ENCODE measurements at places on chromosomes 12 and 14.

- no peak for DNase-seq
Measured at GRCh38 chr14:99515301-99516155, 34.3 kb downstream of the CCNK start.

- DNase-seq = no peak
Measured at GRCh38 chr14:35134329-35135123, 12.2 kb downstream of the PRORP start.

DNA sequence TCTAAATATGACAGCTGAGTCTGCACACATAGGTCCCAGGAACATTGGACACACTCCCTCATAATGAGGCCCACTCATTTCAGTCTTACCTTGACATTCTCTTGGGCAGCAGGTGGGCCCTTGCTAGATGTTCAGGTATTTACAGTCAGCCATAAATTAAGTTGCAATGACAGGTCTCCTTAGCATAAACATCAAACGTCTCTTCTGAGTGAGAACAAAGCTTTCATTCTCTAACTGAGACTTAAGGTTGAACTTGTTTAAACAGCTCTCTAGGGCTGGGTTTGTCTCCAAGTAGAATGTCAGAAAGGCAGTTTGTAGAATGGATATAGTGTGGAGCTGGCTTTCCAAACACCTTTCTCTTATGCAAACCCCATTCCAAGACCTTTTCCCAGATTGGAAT lies 10.3 kb downstream of the ACVR1B start:
- no peak for DNase-seq

- no peak for DNase-seq
Measured at GRCh38 chr14:91893669-91894068, 26.3 kb upstream of the TC2N start.

DNA sequence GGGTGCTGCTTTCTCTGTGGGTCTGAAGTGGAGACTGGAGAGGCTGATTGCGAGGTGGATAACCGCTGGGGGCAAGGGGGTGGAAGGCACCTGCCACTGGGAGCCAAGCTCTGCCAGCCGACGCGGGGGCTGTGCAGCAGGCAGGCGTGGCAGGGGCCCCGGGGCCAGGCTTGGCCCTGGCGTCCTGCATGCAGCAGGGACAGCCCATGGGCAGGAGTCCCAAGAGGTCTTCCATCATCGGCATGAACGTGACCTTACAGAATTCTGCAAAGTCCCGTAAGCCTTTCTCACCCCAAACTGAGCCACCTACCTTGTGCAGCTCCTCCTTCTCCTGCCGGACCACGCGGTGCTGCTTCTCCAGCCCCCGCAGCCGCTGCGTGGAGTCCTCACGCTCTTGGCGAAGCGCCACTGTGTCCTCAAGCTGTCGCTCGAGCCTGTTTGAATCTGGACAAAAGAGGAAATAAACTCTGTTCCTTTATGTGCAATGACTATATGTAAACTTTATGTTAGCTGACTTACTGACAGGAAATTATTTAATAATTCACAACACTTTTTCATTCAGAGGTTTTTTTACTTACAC lies 51.3 kb downstream of the AMN start:
- no peak for DNase-seq

DNA sequence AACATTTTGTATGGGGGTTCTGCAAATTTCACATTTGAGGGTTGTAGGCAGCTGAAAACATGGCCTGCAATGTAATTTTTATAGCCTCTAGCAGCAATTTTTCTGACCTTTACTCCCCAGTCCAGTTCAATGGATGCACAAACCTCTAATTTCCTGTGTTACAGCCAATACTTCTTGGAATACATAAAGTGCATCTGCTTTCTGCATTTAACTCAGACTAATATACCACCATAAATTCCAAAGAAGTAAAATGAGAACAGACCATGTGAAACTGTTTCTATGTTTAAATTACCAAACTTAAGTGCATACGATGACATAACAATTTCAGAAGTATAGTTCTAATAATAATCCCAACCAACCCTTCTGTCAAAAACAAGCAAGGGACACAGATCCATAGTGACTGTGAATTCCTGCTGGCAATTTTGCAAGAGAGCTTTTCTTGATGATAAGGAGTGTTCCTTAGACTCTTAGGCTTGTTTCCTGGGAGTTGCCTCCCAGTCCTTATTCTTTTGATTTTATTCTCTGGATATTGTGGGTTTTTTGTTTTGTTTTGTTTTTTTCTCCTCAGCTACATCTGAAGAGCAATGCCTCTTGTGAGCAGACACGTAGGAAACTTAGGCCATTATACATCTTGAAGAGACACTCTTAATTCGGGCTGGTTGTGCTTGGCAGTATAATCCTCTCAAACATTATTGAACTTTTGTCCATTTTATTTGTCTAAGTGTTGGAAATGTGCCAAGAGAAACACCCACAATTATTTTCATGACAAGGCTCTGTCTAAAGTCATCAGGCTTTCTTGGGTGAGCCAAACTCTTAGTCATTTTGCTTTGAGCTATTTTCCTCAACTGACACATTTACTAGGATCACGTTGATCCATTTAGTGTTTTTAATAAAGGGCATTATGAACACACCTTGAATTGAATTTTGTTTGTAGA lies 51.3 kb upstream of the RERGL start:
- no peak for DNase-seq

DNA sequence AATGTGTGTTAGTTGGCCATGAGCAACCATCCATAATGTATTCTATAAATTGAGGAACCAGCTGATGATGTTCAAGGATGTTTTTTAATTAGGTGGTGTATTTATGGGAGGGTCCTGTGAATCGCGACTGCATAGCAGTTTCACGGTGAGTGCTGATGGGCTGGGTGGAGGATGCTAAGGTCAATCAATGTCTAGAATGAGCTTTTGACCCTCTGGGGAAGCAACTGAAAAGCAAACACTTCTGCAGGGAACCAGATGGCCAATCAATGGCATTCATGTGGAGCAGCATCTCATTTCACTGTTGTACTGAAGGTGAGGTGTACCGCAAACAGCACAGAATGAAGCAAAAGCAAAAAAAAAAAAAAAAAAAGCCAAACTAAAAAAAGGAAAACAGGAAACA lies 676.1 kb upstream of the TMEM132C start:
- no peak for DNase-seq

- DNase-seq = no peak
Measured at GRCh38 chr12:28378736-28379135, 188.5 kb downstream of the CCDC91 start.

- no peak for DNase-seq
Measured at GRCh38 chr12:100101000-100101399, 41.7 kb downstream of the BLTP3B start.

- DNase-seq = no peak
Measured at GRCh38 chr12:125151284-125151683, 86.0 kb downstream of the AACS start.

DNA sequence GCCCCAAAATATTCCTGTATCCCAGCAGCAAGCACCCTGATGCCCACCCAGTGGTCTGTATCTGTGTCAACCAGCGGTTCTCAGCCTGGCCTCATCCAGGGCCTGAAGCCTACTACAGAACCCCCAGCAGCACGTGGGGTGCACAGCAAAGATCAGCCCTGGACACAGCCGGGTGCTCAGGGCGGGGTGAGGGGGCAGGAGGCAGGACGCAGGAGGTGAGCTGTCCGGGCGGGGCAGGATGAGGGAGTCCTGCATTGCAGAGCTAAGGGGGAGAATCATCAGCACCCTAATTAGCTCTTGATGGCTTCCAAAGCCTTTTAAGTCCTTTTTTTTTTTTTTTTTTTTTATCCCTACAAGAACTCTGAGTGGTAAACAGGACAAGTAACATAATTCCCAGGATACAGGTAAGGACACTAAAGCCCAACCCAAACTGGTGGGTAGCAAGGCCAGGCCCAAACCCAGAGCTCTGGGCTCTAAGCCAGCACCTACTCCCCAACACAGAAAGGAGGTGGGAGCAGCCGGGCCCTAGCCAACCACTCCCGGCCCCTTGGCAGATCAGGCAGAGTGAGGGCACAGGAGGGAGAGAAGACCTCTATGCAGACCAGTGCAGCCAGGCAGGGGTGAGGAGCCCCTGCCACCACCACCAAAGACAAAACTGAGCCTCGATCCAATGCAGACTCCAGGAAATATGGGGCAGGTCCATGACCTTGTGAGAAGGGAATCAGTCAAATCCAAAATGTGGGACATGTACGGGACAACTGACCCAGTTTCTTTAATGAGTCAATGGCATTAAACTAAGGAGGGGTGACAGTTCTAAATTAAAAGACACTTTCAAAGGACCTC lies 32.3 kb upstream of the EIF5 start:
- DNase-seq = no peak

DNA sequence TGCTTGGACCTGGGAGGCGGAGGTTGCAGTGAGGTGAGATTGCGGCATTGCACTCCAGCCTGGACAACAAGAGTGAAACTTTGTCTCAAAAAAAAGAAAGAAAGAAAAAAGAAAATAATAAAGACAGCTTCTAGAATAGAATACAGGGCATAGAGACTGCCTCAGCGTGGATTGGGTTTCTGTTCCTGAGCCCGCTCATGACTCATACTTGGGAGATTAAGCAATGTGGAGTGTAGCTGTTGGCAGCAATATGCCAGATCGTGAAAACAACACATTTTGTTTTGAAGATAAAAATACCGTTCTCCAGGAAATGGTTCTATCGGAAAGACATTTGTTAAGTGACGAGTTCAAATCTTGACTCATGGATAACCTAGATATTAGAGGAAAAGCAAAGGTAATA lies 67.2 kb downstream of the GLT1D1 start:
- DNase-seq = no peak

DNA sequence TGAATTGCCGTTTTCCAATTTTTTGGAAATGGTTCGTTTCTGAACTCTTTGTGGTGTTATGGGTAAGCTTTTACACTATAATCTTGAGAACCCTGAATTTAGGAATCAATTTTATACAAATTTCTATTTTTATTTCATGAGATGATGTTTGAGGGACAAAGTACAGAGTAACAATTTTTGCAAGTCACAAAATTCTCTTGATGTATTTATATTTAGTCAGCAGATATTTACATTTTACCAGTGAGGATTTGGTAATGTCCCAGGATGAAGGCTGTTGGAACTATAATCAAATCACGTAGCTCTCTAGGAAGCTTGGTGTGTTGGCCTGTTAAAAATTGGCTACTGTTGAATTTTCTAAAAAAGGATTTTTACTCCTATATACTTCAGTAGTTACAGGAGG lies 24.2 kb downstream of the GPATCH2L start:
- DNase-seq = no peak

DNA sequence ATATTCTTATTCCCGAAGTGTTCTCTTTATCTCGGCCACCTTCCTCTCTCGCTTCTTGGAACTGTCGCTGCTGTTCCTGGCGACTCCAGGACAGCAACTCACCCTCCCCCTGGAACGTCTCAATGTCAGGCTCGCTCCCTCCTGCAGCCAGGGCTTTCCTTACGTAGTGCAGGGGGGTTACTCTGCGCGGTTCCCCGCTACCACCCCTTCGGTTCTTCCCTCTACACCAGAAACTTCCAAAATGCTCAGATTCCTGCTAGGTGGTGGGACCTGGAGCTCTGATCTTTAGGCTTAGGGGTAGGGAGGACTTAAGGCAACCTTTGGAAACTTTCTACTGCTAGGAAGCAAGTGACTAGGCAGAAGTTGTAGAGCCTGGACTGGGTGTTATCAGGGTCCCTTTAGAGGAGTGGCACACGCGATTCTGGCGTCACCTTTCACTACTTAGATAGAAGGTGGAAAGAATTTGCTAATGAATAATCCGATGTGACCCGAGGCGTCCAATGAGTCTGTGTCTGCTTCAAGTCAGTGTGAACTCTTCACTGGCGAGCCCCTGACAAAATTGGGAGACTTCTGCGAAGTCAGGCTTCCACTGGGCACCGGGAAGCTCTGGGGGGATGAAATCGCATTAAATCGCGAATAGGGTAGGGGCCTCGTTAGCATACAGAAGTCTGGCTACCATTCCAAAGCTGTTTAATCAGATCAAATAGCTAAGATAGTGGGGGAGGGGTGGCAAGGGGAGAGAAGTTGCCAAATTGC lies 900 bp upstream of the DPF3 start:
- DNase-seq = no peak

- peak; percentile 81 for DNase-seq
Measured at GRCh38 chr12:98754095-98754494, 109.0 kb downstream of the APAF1 start.

- no peak for DNase-seq
Measured at GRCh38 chr14:104329793-104330192, 191.4 kb downstream of the KIF26A start.

DNA sequence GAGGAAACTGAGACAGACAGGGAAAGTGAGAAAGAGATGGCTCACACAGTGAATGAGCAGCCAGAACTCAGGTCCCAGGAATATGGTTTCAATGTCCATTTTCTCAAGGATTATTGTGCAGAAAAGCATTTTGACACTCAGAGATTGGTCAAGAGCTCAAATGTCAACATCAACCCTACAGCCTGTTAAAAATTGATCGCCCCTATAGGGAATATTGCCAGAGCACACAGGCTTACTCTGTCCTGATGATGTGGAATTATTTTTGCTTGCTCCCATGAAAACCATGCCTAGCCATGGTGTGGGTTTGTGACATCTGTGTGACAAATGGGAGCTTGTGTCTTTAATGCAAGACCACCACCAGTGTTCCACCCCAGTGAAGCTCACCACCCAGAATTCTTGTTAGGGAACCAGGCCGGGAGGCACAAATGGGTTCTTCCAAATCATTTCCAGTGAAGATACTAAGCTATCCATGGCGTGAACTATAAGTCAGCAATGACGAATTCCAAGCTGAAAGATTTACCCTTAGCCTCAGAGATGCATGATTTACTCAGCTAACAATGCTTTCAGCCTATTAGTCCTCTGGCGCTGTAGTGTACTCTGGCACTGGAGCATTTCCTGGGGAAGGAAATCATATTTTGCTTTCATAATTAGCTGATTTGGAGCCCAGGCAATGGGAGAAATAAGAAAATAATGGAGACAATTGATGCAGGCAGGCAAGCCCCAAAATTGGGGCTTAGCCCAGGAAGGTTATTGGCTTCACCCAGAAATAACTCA lies 1188.2 kb upstream of the TMEM132C start:
- no peak for DNase-seq

- DNase-seq = no peak
Measured at GRCh38 chr12:69045430-69045829, 112.5 kb upstream of the CPM start.

DNA sequence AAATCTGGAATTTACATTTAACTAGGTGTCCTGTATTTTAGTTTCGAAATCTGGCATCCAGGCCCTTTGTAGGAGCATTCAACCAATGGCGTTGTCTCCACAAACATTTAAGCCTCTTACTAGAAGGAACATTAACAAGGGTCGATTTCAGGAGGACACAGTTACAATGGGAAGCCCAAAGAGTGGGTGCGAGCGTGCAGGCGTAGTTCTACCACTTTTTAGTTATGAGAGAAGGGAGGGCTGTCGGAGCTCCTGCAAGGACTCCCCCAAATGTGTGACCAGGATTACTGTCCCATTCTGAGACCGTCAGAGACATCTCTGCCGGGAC lies 365 bp upstream of the ABHD4 start:
- DNase-seq = no peak
